ENCODE measurements at places on chromosomes 1 and 21.

DNA sequence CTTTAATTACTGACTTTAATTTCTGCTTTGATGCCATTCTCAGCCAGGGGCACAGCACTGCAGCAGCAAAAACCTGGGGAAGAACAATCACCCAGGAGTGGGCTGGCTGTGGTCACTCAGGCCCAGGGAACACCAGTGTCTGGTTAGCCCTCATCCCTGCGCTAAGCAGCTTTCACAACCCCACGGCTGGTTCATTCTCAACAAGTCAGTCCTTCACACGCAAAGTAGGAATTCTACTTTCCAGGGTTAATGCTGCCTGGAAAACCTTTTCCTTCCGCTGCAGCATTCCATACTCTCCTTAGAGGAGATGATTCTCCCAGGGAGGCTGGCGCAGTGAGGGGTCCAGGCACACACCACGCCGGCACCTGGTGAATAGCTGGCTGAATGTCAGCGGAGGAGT lies 24.3 kb upstream of the KCNE1 start:
- DNase-seq = no peak

GRCh38 chr1:211280910-211281309 lies 21.7 kb downstream of the RCOR3 start:
- DNase-seq = no peak

DNA sequence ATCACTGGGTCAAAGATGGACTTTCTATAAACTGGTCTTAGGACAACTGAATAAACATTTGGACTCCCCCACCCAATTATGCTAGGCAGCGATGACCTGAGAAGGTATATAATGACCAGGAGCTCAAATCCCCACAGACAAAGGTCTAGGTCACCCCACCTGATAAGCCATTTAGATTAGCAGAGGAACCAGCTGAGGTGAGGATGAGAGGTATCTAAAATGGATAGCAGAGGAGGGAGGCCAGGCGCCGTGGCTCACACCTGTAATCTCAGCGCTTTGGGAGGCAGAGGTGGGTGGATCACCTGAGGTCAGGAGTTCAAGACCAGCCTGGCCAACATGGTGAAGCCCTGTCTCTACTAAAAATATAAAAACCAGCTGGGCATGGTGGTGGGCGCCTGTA lies 33.7 kb downstream of the PABPC4 start:
- DNase-seq = no peak

DNA sequence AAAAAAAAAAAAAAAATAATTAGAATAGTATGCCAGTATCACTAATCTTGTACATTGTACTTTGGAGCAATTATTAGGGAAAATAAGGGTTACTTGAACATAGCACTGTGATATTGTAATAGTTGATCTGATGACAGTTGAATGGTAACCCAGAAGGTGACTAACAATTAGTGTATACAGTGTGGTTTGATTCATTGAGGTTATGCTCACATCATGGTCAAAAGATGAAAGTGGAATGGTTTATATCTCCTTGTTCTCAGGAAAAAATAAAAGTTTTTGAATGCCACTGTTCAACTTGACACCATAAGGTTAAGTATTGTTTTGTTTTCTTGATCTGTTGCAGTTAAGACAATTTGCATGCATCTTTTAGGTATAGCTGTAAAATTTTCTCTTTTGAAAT lies 87.0 kb downstream of the GPR52 start:
- no peak for DNase-seq

- no peak for DNase-seq
Observed at GRCh38 chr1:112388436-112388835, 7.6 kb upstream of the CTTNBP2NL start.

GRCh38 chr1:89465201-89465600 lies 59.4 kb upstream of the LRRC8B start:
- no peak for DNase-seq

All from stimulated activated CD4-positive, alpha-beta T cell treated with anti-CD3 and anti-CD28 coated beads, TNF-alpha, amount 100 ng/mL, for 1 hour (primary cell).